SW480 (cell line): ENCODE measurements at places on chromosomes 2 and 18.

- DNase-seq: no peak
Measured at GRCh38 chr2:21438949-21439348, 315.2 kb downstream of the TDRD15 start.

DNA sequence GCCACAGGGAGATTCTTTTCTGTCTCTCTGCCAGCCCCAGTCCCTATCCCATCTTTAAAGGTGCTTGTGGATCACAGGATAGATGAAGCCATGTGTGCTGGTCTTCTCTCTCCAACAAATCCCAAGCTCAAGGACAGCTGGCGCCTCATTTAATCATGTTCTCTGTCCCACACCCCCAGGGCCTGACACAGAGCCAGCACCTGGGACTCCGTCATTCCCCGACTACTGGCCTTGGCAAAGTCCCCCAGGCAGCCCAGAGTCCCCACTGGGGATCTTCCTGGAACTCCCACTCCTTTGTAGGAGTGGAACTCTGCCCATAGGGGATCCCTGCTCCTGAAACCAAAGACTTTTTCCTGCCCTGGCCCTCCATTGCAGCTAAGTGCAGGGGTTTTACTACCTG, 60.8 kb downstream of the MTHFD2 start:
- DNase-seq: no peak

- no peak for DNase-seq
Measured at GRCh38 chr2:201808027-201808426, 1.7 kb downstream of the CDK15 start.

DNA sequence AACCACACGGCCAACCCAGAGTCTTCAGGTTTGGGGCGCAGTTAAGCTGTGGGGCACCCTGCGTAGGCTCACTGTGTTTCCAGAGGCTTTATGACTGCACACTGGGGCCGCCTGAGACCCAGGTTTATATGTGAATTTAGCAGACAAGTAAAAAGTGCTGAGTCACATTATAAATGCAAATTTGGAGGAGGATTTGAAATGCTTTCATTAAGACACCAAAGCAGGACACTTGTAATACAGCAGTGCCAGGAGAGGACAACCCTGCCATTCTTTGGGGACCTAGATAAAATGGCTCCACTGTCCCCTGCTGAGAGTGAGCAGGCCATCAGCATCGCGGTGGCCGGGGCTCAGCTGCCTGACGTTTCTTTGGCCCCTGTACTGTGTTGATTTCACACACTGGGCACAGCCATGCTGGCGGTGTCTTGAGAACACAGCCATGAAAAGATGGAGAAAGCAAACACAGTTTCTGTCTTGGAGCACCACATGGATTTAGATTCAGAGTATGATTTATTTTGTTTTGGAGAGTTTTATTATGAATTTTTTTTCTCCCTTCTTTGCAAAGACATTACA, 10.2 kb downstream of the ACKR3 start:
- no peak for DNase-seq

GRCh38 chr18:34913837-34914661, 127.2 kb upstream of the MAPRE2 start:
- no peak for DNase-seq
